ENCODE measurements at places on chromosomes 16 and 17. TPM values are rescaled to one million over a fixed set of nuclear protein-coding genes. Genes with fewer than 3 reads are reported as not detected.
A peak's percentile ranks its signal among the peaks of the same experiment; 100 is the strongest.

GRCh38 chr17:65892912-65893377 lies 299.0 kb downstream of the CEP112 start:
- H3K27ac ChIP-seq, result no peak overlapping the region
- no peak for DNase-seq
- no peaks in the 10 kb centered on the region for H3K36me3 ChIP-seq
- H3K4me3 ChIP-seq, result no peak overlapping the region

Gene MYOCD
- total RNA-seq, result 3.3 TPM

Gene NLRC5
- 26.8 TPM for total RNA-seq

Gene AP2B1
- total RNA-seq, result 195 TPM

Gene TBC1D3I
- total RNA-seq, result 0.58 TPM

DNA sequence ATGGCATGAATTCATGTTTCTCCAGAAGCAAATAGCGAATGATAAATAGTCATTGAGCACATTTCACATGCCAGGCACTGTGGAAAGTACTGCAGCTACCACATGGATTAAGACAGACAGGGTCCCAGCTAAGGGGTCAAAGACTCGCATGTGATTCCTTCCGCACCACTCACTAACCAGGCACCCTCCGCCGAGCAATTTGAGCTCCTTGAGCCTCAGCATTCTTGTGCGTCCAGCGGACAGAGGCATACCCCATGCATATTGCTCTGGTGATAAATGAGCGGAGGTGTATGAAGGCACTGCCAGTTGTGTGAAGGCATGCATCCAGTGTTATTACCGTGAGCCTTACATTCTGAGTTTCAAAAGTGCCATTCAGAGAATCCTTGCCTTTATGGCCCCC lies 358.7 kb downstream of the HS3ST4 start:
- H3K4me3 ChIP-seq, result no peak overlapping the region
- no peak overlapping the region for H3K27ac ChIP-seq
- H3K27me3 ChIP-seq, result peaks cover 5% of the 10 kb centered on the region

Gene CES5A
- not detected for total RNA-seq

Gene HS3ST2
- 8.6 TPM for total RNA-seq

GRCh38 chr16:8858994-8859912 lies 9.6 kb downstream of the CARHSP1 start:
- H3K4me1 ChIP-seq, result peaks cover 59% of the 10 kb centered on the region
- H3K36me3 ChIP-seq, result peaks cover 45% of the 10 kb centered on the region
- H3K27ac ChIP-seq, result peak overlapping the region; percentile 65
- DNase-seq, result peak; percentile 51
- no peaks in the 10 kb centered on the region for H3K27me3 ChIP-seq

Gene SPATA32
- not detected for total RNA-seq

- H3K4me1 ChIP-seq, result peaks cover 4% of the 10 kb centered on the region
- DNase-seq, result peak; percentile 62
- H3K27ac ChIP-seq, result peak overlapping the region; percentile 15
- no peaks in the 10 kb centered on the region for H3K36me3 ChIP-seq
- peak overlapping the region; percentile 13 for H3K4me3 ChIP-seq
These were observed 38.2 kb downstream of the HOXB1 start for GRCh38 chr17:48492401-48493298.
